ENCODE measurements at places on chromosomes 7 and 10.

DNA sequence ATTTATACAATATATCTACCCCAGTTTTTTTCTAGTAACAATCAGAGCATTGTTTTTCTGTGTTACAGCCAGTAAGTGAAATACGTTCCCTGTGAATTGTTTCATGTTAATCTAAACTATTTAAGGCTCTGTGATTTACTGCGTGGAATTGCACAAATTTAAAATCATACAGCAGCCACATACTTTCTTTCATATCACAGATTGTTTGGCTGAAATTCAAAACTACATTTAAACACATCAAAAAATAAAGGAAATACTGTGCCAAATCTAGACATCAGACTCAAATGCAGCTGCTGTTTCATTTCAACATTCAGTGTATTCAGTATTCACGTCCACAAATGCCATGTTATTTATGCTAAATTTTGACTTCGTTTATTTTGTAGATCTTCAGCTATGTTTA, 242.6 kb upstream of the HGF start:
- no peak for DNase-seq

DNA sequence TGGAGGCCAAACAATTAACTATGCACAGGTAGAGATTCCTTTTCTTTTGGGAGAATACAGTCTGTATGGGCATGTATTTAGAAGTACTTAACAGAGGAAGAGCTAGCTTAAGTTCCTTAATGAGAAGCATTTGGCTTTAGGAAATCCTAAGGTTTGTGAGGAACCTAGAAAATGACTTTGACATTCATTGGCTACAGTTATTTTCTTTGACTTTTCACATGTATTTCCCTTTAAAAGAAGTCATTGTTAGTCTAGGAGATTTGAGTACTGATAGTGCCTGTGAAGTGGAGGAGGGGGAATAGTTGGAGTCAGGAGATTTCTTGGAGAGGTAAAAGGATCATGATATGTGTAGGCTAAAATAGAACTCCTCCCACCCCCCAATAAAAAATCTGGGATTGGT, 3.6 kb downstream of the HELLS start:
- no peak for DNase-seq

GRCh38 chr7:139317939-139318505, 23.1 kb upstream of the FMC1 start:
- DNase-seq: no peak

DNA sequence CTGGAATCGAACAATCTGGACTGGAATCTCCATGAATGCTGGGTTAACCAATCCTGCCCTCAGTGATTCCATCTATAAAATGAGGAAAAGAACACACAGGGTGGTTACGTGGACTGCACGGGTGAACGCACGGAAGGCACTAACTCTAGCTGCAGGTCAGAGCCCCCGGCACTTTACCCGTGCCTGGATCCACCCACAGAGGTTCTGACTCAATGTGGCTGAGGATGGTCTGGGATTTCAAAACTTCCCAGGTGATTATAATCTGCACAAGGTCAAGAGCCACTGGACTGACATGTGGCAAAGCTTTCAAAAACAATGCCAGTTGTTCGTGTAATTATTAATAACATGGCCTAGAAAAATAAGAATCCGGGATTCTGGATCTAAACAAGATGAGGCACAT, 29.2 kb downstream of the KIAA1549 start:
- no peak for DNase-seq

GRCh38 chr10:62744136-62744535, 60.4 kb upstream of the ADO start:
- no peak for DNase-seq

GRCh38 chr10:3668276-3668965, 116.6 kb downstream of the KLF6 start:
- DNase-seq: no peak

DNA sequence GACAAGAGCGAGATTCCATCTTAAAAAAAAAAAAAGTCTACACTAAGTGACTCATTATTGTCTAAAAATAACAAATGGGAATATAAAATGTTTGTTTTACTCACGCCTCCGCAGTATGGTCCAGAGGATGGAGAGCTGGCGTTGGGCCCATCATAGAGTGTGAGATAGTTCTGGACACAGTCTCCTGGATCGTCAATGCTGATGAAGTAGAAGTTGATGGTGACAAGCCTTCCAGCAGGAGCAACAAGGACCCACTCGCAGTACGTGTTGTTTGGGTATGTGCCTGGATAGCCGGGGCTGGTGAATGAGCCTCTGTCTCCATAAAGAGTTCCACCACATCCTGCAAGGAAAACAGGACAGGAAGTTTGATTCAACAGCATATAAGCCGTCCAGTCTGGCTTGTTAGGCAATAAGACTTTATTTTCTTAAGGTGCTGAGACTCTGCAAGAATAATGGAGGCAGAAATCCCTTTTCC, 11.5 kb upstream of the RSU1 start:
- DNase-seq: no peak

DNA sequence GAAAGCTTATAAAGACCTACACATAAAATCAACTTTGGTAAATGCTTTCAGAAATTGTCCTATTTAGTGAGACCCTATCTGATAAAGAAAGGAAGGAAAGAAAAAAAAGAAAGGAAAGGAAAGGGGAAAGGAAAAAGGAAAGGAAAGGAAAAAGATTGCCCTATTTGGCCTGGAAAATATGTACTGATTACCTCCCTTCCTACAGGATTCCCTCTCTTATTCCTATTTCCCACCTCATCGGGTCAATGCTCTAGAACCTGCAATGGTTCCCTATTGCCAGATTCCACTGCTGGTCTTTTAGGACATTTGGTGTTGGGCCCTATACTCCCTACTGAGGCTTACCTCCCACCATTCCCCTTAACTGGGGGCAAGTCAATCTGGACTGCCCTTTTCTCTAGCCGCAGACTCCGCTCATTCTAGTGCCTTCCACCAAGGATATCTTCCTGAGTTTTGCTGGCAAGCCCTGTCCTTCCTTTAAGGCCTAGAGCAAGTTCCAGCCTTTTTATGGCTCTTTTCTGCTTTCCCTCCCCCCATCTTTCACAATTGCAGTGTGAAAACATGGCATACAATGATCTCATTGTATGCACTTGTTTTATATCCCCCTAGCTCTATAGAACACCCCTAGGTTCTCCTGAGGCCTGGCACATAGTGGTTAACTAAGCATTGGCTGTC, 4.4 kb downstream of the DDIT4 start:
- DNase-seq: no peak

DNA sequence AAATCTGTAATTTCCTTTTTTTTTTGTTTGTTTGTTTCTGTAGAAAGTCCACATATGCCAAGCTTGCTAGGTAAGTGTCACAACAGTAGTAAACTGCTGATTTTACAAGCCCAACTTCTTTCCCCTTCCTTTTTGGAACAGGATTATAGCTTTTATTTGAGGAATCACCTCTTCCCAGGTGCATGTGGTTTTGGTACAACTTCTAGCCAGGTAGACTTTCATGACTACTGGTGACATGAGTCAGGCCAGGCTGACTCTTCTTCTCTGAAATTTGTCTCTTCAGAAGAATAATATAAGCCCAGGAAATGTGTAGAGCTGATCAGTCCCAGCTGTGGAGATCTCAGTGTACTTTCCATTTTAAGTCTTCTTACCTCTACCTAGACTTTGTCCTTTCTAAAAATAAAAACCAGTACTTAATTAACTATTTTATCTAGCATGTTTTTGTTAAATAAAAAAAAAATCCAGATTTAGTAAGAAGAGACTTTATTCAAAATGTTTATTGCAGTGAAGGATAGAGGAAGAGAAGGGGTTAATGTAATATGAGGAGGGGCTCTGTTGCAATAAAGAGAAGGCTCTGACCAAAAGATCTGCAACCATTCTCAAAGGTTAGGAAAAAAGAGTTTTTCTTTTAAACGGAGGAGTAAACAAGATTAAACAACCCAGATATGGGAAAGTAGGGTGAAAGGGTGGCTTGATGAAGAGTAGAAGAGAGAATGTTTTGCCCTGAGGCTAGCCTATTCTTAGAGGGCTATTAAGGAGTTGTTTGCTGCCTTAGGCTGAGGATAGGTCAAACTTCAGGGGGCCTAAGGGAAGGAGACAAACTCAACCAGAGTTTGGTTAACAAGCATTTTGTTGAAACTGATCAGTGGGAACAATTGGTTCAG, 664.2 kb downstream of the SORCS1 start:
- DNase-seq: no peak

DNA sequence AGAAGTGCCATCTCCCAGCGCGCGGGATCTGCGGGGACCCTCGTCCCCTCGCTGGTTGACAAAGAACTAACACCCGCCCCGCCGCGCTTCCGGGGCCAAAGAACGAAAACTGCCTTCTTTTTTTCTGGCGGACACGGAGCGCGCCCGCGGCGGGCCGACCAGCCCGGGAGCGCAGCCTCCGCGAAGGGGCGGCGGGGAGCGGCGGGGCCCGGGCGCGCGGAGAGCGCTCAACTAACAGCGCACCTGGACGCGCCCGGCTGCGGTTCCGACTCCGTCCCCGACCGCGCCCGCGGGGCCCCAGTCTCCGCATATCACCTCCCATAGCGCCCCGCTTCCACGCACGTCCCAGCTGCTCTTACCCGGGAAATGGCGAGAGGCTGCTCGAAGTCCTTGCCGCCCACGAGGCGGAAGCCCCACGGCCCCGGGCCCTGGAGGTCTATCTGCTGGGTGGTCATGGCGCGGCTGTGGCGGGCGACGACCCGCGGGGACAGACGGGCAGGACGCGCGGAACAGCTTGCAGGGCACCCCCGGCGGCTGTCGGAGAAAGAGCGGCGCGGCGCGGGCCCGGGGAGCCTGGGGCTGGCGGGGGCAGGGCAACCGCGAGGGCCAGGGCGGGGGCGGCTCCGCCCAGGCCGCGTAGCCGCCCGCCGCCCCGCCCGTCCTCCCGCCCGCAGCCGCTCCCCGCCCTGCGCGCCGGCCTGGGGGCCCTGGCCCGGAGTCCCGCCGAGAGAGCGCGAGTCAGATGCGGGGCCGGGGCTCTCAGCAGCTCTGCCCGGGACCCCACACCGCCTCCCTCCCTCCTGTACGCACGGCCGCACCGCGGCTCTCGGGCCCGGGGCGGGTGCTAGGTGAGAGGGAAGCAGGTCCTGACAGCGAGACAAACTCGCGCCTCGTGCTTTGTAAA, at the start of gene PDLIM1:
PDLIM1 (minus strand) TSS at position 543 of the 904 bp plus-strand sequence; CDS start at position 455, 88 bp downstream.
- no peak for DNase-seq

- no peak for DNase-seq
Observed at GRCh38 chr7:118312966-118313365, 88.5 kb downstream of the ANKRD7 start.

- no peak for DNase-seq
Observed at GRCh38 chr10:1525354-1526162, 211.8 kb downstream of the ADARB2 start.

DNA sequence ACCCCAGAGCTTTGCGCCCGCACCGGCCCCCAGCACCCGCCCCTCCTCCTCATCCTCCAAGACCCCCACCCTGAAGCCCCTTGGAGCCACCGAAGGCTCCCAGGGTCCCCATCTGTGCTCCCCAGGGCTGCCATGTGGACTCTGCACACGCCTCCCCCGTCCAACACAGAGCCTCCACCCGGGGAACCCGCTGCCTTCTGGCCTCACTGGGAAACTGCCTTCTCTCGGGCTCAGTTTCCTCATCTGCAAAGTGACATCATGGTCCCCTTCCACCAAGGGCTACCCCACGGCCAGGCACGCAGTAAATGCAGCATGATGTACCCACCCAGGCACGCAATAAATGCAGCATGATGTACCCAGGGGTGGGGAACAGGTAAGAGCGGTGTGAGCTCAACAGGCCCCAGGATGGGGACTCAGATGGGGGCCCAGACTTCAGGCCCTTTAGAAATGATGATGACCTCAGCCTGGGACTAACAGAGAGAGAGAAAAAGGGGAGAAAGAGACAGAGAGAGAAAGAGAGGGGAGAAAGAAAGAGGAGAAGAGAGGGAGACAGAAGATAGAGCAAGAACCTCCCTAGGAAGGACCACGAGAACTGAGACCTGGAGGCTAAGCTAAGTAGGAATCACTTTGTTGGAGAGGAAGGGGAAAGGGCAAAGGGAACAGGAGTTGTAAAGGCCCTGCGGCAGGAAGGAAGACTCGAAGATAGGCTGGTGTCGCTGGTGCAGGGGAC, 2.5 kb upstream of the MICALL2 start:
- DNase-seq: no peak

DNA sequence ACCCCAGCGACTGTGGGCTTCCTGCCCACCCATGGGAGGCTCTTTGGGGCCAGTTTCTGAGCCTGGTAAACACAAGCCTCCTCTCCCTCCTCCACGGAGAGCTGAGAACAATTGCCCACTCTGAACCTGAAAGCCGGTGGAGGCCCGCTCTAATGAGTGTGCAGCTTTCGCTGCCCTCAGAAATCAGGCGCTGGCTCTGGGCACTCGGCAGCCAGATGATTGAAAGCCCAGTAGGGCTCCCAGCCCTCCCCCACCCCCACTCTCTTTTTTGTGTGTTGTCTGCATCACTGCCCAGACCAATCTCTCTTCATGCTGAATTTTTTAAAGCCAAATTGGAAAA, 438.9 kb downstream of the RPS24 start:
- no peak for DNase-seq

- no peak for DNase-seq
Observed at GRCh38 chr10:46002916-46003693, 27.3 kb downstream of the NCOA4 start.

GRCh38 chr7:103640031-103640779, 194.2 kb upstream of the SLC26A5 start:
- DNase-seq: no peak

GRCh38 chr10:69338133-69338456, 59.8 kb downstream of the HK1 start:
- no peak for DNase-seq
